Stimulated activated CD4-positive, alpha-beta T cell treated with anti-CD3 and anti-CD28 coated beads, Interleukin-4, amount 100 ng/mL, for 48 hours (primary cell): ENCODE measurements at places on chromosomes 5 and 9.

GRCh38 chr9:107188376-107188775 lies 94.7 kb upstream of the RAD23B start:
- no peak for DNase-seq

DNA sequence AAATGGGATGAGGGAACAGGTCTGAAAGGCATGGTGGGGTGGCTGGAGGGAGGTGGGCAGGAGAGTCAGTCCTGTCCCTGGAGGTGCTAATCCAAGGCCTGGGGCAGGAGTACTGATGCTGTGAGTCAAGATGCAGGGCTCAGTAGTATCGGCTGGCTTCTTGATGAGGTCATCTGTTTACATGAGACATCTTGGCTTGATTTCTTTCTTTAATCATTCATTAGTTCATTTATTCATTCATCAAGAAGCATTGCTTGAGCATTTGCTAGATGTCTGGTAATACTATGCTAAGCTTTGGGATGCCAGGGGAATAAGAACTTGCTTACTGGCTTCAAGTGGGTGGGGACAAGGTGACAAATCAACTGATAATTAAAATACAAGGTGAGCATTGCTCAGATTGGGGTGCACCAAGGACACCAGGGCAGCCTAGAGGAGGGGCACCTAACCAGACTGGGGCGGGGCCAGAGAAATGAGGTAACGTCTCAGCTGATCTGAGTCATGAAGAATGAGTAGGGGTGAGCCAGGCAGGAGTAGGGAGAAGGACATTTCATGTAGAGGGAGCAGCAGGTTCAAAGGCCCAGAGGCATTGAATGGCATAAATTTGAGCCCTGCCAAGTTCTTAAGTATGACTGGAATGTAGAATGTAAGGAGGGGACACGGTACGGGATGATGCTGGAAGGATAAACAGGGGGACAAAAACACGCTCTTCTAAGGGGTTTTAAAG lies 88.8 kb downstream of the EGFLAM start:
- DNase-seq: no peak

- DNase-seq: no peak
These were observed 31.4 kb upstream of the ERGIC1 start for GRCh38 chr5:172802567-172803176.

- DNase-seq: no peak
These were observed 84.8 kb downstream of the TLE1 start for GRCh38 chr9:81604306-81605169.

GRCh38 chr5:100664140-100664539 lies 129.0 kb downstream of the FAM174A start:
- DNase-seq: no peak

- DNase-seq: no peak
These were observed 43.0 kb downstream of the HSD17B3 start for GRCh38 chr9:96258967-96259366.

- no peak for DNase-seq
These were observed 220.6 kb downstream of the MELK start for GRCh38 chr9:36793277-36793676.

GRCh38 chr5:1540831-1541701 lies 17.3 kb upstream of the LPCAT1 start:
- DNase-seq: no peak

GRCh38 chr9:97571664-97572063 lies 61.5 kb downstream of the TSTD2 start:
- DNase-seq: no peak

DNA sequence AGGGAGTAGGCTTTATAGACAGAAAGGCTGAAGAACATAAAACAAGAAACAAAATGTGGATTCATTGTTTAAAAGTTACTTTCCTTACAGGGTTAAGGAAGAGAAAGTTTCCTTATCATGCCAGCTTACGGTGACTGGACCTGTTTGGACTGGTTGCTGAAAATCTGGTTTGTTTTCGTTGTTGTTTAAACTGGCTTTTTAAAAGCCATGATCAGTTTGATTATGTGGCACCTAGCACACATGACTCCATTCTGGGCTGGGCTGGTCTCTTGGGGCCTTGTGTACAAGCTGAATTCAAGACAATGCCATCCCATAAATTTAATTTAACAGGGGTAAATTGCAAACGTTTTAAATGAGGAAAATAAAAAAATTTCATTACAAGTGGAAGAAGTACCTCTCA lies 18.4 kb upstream of the ZNF474 start:
- DNase-seq: no peak

DNA sequence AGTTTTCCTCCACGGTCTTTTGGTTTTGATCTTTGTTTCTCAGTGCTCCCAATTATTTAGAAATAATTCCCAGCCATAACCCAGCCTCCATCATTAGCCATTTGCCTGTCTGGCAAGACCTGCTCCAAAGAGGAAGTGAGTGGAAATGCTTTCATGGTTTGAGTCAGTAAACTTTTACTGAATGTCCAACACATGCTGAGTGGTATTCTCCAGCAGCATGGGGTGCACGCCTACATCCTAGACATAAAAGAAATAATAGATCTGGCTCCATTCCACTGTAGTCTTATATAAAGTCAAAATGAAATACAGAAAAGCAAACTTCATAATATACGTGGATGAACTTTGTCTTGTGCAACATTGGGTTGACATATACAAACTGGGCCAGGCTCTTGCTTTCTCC lies 757.2 kb downstream of the TLE1 start:
- no peak for DNase-seq

GRCh38 chr5:1474866-1475543 lies 29.8 kb upstream of the SLC6A3 start:
- no peak for DNase-seq

DNA sequence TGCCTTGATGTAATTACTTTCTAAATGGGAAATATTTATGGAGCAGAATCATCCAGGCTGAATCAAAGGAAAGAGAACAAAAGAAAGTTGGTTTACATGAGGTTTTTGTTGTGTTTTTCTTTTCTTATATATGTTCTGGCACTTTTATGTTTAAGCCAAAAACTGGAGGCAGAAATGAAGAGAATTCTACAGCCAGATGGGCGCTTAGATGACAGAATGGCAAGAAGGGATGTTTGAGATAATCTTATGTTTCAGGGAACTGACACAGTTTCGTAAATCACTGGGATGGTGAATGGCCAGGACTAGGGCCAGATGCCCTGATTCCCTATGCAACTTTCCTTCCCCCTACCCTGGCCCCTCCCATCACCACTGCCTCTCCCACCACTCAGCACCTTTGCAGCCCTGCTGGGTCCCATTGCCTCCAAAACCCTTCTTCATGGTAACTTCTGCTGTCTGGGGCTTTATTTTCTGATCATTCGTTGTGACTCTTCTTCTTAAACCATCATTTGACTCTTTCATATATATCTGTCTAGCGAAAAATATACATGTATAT lies 111.8 kb downstream of the EFNA5 start:
- no peak for DNase-seq

- no peak for DNase-seq
These were observed 106.9 kb downstream of the GLDC start for GRCh38 chr9:6538666-6539071.

DNA sequence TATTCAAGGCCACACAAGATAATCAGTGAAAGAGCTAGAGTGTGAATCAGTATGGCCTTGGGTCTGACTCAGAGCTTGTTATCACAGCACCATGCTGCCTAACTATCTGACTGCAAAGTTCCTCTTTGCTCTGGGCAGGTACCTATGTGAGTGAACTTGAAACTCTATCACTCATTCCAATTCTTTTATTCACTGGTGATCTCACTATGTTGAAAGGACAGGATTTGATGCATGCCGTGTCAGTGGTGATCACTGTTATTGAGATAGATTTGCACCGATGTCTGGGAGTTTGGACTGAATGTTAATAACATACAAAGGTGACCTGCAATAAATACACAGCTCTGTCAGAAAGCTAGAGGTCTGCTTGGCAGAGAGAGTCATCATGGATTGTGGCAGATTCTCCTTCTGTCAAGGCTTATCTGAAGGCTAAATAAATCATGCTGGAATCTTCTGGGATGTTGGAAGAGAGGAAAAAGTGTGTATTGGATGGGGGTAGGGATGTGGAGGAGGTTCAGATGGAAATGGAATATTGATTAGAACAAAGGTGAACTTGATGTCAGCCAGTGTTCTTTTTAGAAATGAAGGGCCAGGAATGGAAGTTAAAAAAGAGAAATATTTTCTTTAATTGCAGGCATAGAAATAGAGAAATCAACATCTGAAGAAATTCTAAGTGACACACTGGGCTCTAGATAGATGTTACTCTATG lies 91.8 kb upstream of the TNC start:
- no peak for DNase-seq

DNA sequence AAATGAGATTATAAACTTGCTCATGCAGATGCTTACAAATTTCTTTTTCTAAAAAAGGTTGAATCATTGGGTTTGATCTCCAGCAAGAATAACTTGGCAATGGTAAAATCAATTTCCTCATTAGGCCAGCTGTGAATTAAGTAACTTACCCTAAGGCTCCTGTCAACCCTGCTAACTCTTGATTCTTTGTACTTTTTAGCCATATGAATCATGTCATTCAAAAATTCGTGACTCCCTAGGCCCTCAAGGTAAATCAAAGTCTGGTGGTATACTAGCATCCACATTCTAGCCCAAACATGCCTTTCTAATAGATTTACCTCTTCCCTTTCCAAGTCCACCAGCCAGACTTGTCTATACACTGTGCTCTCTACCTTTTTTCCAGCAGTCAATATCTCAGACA lies 420.8 kb upstream of the BRINP1 start:
- DNase-seq: no peak

DNA sequence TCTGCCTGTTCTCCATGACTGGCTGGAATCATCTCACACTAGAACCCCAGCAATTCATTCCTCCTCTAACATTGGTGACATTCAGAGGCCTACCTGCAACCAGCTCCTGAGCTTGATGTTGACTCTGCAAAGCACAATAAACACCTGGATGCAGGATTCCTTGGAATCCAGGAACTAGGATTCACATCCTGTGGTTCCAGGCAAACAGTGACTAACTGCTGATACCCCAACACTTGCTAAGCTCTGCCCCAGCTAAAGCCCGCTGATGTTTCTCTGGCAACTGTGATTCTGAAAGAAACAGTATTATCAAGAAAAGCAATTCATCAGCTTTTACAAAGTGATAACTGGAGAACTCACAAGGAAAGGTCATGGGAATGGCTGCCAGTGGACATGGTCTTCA lies 29.2 kb downstream of the SUSD1 start:
- DNase-seq: no peak

DNA sequence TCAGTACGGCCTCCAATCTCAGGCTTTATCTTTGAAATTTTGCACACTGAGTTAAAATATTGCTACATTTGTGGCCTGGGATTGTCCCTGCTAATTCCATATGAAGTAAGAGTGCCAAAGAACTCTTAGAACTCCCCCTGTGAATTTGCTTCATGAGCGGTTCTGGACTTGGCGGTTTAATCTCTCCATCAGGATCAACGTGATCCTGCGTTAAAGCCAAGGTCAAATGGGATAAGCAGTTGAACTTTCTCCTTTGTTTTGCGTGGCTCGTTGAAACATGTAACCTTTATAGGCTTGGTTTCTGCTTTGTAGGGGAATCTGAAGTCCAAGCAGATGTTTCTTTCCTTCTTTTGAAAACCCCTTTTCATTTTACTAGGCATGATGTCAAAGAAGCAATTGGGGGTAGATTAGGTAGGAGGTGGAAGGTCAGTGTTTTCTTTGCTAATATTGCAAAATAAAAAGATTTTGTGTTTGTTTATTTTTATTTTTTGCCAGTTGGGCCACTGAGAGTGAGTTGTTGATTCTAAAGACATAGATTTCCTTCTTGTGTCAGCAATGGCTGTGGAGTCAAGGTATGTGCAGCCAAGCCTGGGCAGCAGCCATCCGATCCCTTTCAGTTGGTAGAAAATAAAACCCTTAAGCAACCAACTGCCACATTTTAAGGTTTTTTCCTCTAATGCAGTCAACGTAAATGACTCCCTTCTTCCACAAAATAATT lies 390.8 kb downstream of the NNT start:
- DNase-seq: no peak

DNA sequence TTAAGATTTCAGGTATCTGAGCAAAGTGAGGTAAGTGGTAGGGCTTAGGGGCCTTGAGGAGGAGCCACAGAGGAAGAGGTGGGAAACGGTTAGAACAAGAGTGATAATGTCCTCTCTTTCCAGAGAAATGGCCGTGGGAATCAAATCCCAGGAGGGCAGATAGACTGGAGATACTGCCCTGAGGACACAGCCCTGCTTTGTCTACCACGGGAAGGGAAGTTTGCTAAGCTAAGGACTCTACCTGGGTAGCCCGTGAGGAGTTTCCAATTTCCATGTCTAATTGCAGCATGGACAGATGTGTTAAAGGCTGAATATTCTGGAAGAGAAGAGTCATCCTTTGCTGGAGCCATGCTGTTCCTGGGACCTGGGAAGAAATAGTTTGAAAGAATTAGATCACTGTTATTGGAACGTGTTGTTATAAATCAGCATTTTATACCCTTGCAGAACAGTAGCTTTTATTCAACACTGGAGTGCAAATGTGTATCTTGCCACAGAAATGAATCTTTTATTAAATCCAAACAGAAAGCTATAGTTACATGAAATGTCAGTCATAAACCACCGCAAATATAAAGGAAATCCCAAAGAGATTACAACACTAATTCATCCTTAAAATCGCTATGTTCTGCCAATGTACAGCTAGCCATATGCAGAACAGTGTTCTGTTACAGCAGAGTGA lies 133.2 kb upstream of the LHFPL2 start:
- no peak for DNase-seq

DNA sequence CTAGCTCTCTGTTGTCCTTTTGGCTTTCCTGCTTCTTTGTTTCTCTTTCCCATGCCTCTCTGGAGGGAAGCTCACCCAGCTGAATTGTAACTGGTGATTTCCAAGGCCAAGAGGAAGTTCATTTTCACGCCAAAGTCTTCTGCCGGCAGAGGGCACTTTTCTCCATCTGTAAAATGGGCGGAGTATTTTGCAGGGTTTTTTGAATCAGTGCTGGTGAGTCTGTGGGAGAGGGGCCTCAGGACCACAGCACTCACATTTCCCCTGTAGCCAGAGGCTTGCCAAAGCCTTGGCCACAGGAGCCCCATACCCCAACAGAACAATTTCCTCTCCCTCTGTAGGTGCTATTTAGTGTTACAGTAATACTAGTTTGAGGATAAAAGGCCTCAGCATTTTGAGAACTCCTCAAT lies 42.3 kb upstream of the MATR3 start:
- no peak for DNase-seq

DNA sequence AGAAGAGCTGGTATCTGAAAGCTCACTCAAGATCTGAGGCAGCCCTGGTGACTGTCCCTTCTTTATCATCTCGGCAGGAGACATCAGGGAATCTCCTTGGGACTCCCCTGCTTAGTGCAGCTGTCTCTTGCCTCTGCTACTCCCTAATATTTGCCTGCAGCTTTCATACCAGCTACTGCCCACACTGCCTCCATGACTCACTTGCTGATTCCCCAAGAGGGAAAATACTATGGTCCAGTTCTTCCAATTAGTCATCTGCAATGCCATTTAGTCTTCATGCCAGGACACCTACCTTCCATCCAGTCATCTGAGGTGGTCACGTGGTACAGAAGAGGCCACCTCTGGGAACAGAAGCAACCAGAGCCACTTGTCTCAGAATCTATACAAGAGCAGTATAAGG lies 270.8 kb downstream of the NTRK2 start:
- no peak for DNase-seq
